ENCODE measurements at places on chromosomes 7 and 10.

DNA sequence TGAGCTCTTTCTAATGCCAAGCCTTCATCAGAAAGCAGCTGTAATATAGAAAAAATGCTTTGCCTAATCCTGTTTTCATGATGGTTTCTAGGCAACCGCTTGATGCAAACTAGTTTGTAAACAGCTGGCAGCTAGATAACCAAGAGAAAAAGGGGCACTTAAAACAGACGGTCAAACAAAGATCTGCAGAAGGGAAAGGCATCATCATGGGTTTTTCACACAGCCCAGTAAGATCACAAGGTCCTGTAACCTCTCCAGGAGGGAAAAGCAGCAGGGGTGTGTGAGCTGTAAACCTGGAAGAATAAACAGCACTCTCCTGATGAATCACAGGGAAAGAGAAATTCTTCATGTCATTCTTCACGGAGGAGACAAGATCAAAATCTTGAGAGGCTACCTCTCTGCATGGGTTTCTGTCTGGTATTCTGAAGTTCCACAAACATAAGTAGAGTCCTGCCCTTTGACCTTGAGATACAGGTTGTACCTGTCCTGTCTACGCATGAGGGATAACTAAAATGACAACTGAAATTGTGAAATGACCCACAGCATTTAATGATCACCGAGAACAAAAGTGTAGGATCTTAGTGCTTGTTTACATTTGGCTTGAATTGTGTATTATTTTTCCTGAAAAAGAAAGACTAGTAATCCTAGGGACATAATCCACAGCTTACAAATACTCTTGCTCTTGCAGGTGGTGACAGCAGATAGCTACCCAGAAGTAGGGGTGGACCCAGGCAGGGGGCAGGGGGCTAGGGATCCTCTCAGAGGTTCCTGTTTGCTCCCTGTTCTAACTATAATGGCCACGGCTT is 48.0 kb downstream of the CREB3L2 start:
- DNase-seq: no peak

- no peak for DNase-seq
Observed at GRCh38 chr10:120749856-120750566, 101.2 kb upstream of the WDR11 start.

GRCh38 chr10:44860811-44861736 is 50.1 kb upstream of the TMEM72 start:
- DNase-seq: no peak

DNA sequence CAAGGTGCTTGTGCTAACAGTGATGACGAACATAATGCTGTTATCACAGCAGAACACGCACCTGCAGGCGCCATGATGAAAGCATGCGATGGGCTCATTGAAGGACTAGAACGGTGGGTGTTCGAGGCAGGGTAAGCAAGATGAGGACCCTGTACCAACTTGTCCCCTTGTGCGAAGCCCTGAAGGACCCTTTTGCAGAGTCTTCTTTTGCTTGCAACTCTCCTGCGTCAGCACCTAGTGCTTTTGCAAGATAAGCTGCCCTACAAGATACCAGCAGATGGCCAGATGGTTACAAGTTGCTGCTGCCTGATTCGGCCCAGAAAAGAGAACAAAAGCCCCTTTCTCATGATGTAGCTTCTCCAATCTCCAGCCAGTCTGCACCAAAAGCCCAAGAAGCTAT is 4.2 kb upstream of the IL15RA start:
- no peak for DNase-seq

DNA sequence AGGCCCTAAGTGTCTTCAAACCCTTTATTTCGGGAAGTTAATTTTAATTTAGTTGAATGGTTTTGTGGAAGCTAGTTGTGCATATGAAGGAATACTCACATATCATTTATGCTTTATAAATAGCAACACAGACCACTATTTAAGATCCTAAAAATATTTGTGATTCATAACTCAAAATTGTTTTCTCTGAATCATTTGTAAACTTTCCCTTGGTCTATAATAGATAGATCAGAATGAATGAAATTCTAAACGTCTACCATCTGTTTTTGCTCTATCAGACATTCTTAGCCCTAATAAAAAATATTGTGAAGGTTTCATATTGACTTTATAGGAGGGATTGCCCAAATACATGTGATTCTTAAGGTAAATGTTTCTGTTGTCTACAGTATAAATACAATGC is 43.5 kb downstream of the LOXL4 start:
- no peak for DNase-seq

DNA sequence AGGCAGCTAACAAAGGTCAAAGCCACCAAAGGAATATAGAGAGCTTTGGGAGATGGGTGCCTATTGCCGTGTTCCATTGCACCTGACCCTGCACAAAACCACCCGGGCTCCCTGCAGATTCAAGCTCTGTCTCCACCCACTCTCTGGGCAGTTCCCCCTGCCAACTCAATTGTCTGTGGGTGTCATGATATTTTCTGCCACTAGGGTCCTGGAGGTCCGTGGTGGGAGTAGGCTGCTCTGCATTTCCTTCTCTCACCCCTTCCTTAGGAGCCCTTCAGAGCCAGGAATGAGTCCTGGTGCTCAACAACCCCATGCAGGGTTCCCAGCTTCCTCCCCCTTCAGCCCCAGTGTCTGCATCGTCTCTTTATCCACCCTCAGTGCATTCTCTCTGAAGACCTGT is 34.1 kb downstream of the PNLIPRP2 start:
- no peak for DNase-seq

- DNase-seq: peak; percentile 39
Observed at GRCh38 chr10:3783682-3784432, 1.2 kb downstream of the KLF6 start.

DNA sequence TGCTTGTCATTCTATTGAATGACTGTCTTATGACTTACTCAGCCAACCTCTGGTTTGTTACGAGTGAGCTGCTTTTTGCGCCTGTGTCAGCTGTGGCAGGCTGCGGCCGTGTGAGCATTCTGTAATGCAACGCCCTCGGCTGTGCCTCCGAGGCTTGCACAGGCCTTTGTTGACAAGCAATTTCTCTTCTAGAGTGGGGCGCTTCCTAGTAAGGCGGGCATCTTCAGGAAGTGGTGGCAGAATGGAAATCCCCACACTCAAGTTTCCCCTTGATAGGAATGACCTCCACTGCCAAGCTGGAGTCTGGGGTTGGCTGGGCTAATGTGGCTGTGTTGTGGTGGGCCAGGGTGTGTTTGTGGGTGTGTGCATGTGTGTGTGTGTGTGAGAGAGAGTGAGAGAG is 20.2 kb upstream of the TMEM178B start:
- peak; percentile 49 for DNase-seq

GRCh38 chr10:77244746-77245145 is 392.9 kb downstream of the KCNMA1 start:
- DNase-seq: no peak

- DNase-seq: peak; percentile 56
Observed at GRCh38 chr7:139775829-139776266, 1.9 kb downstream of the HIPK2 start.

DNA sequence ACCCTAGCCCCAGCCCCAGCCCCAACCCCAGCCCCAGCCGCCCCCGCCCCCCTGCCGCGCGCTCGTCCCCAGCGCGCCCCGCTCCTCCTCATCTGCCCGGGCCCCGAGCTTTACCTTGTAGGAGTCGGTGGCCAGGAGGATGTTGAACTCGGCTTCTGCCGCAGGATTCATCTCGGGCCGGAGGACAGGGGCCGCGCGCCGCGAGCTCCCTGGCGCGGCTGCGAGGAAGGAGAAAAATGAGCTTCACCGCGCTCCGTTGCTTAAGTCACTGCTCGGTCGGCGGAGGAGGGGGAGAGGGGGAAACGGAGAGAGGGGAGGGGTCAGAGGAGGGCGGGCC is at the start of gene NAMPT:
TSS of gene NAMPT (minus strand) at position 270 of the 337 bp plus-strand sequence. CDS start at position 171, 99 bp downstream.
- no peak for DNase-seq

- peak; percentile 13 for DNase-seq
Observed at GRCh38 chr7:150800581-150801241, at the start of gene TMEM176A. Gene TMEM176A (plus strand): TSS chr7:150800769. CDS start chr7:150801551, 782 bp downstream.

GRCh38 chr7:110800984-110801383 is 289.9 kb upstream of the LRRN3 start:
- DNase-seq: no peak

DNA sequence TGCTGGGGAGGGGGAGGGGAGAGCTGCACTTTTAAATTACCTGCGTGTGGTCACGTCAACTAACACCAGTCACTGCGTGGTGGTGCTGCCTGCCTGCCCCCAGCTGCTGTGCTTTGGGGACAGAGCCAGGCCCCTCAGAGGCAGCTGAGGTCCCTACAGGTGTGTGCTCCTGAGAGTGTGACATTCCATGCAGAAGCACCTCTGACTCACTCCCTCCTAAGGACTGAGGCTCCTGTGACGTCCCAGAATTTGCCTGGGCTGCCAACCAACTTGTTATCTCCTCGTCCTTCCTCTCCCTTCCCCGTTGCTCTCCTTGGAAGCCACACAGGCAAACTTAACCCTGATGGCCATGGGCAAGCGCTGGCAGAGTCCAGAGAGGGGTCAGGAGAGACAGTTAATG is 563.0 kb downstream of the PARD3 start:
- no peak for DNase-seq

- DNase-seq: no peak
Observed at GRCh38 chr10:46091828-46092523, 45.9 kb upstream of the MSMB start.

GRCh38 chr7:107661081-107661864 is 645 bp downstream of the SLC26A4 start:
- DNase-seq: peak; percentile 15

DNA sequence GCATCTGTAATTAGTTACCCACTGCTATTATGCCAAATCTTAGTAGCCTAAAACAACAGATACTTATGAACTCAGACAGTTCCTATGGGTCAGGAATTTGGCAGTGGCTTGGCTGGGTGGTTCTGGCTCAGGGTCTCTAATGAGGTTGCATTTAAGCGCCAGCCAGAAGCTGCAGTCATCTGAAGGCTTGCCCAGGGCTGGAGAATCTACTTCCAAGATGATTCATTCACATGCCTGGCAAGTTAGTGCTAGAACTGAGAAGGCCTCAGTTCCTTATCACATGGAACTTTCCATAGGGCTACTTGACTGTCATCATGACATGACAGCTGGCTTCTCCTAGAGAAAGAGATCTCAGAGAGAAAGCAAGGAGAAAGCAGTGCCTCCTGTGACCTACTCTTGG is 121.3 kb downstream of the AVL9 start:
- no peak for DNase-seq

DNA sequence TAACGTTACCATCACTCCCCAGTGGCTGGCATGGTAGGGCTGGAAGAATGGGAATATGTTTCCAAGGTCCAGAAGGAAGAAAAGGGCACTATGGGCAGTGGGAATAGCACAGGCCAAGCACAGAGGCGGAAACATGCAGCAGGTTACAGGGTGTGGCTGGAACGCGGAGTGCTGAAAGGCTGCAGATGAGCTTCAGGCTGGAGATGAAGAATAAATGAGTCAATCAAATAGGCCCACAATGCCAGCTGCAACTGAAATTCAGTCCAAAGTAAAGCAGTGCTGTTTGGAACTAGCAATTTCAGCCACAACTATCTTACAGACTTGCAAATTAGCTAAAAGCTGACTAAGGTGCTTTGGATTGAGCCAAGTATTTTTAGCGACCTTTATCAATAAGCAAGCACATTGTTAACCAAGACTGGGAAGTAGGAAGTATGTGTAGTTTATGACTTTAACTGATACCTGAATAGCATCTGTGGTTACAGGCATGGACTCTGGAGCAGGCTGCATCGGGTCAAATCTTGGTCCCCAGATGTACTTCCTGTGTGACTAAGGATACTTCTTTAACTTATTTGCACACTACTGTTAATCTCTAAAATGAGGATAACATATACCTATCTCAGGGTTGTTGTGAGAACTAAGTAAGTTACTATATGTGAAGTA is 77.5 kb upstream of the CTTNBP2 start:
- no peak for DNase-seq

DNA sequence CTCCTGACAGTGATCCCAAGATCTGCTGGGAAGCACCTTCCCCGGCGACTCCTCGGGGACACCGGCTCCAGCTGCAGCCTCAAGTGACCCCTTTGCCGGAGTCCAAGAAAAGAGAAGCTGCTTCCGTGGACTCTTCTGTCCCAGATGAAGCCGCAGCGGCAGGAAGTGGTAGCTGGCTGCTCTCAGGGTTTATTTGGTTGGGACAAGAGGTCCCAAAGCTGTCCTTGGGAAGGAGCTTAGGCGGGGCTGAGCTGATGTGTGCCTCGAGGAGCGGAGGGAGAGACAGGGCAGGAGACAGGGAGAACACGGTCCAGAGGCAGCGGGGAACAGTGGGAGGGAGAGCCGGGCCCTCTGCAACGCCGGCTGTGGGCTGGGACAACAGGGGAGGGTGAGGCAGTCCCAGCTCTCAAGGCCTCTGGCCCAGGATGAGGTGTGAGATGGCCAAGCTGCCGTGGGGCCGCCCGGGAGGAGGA is 13.1 kb upstream of the FAM20C start:
- no peak for DNase-seq

- DNase-seq: no peak
Observed at GRCh38 chr10:116146372-116147140, 126.5 kb downstream of the GFRA1 start.

- DNase-seq: no peak
Observed at GRCh38 chr10:65358565-65358964, 1567.3 kb upstream of the LRRTM3 start.

GRCh38 chr10:85609509-85609908 is 757.1 kb downstream of the GRID1 start:
- no peak for DNase-seq

- peak; percentile 48 for DNase-seq
Observed at GRCh38 chr7:7639847-7640220, 718 bp upstream of the UMAD1 start.

- DNase-seq: no peak
Observed at GRCh38 chr10:52633266-52633665, 139.3 kb downstream of the MBL2 start.

DNA sequence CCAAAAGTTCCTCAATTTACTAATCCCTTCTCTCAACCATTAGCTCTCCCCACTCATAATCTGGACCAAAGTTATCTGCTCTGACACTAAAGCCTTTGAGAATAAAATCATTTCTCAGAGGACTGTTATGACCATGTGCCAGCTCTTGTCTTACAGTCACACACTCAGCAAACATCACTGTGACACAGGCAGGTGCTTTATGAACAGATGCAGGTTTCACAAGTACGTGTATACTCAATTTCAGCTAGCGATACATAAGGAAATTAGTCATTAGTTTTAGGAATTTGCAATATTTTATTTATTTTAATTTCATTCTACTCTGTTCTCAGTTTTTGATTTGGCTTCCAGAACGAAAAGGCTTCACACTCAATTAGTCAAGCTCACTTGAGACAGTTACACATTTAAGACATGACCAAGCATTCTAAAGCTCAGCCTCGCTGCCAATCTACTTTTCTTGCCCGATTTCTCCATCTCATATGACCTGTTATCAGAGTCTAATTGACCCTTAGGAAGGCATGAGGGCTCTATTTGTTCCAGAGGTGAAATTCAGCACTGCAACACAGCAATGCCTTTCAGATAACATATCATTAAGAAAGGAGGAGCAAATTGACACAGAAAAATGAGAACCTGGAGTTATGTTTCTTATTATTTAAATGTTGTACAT is 76.8 kb downstream of the TFEC start:
- DNase-seq: no peak
